ENCODE measurements at places on chromosomes 13 and 19. TPM values are rescaled to one million over a fixed set of nuclear protein-coding genes. Genes with fewer than 3 reads are reported as not detected.

DNA sequence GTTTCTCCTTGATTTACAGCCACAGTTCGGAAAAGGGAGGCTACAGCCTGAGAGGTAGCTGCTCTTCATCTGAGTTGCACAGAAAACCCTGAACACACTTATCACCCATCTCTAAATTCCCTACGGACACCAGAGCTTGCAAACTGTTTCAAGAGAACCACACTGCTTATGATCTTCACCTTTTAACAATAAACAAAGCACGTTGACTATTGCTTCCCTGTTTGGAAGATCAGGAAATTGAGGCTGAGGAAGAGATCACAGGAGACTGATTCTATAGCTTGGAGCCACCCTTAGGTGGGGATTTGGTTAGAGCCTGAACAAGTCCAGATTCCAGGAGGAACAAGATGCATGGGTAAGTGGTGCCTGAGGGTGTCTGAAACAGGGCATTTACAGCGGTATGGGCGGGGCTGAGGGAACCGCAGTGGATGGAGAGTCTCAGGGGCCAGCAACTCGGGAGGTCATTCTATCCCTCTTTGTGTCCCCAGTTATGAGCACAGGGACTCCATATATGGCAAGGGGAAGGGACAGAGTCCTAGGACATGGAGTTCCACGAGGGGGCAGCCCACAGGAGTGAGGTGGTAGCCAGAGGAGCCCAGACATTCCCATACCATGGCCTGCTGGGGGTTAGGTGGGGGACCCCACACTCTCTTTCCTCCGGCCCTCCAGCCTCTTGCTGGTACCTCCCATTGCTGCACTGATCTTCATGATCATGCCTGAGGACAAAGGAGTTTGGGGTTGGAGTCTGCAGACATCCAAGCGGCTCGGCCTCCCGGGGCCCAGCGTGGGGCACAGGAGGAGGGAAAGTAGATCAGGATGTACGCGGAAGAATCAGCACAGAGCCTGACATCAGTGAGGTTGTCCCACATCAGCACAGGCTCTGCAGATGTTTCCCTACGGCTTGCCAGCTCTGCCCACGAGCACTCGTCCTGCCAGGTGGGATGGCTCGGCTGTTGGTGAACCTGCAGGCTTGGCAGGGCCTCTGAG is 162.3 kb upstream of the ZNF536 start:
- DNase-seq = no peak

ASF1B gene
- polyA plus RNA-seq = 9.2 TPM

DNA sequence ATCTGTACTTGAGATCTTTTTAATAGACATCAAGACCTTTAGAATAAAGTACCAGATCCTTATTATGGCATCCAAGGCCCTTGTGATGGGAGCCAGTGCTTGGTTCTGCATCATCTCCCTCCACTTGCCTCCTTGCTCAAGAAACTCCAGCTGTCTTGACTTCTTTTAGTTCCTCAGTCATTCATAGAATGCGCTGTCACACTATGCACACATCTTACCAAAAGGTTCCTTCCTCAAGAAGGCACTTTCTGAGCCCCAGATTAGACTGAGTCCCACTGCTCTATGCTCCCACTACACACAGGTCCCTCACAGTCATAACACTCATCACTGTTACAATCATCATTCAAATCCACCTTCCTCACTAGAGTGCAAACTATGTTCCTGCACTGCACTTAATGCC is 57.8 kb upstream of the ITM2B start:
- DNase-seq = no peak

- DNase-seq = no peak
Observed at GRCh38 chr13:28958018-28958417, 137.9 kb downstream of the MTUS2 start.

ACOD1 gene
- not detected for polyA plus RNA-seq

TSHZ3 gene
- polyA plus RNA-seq = 3.3 TPM

ZNF256 gene
- 0.31 TPM for polyA plus RNA-seq

DNA sequence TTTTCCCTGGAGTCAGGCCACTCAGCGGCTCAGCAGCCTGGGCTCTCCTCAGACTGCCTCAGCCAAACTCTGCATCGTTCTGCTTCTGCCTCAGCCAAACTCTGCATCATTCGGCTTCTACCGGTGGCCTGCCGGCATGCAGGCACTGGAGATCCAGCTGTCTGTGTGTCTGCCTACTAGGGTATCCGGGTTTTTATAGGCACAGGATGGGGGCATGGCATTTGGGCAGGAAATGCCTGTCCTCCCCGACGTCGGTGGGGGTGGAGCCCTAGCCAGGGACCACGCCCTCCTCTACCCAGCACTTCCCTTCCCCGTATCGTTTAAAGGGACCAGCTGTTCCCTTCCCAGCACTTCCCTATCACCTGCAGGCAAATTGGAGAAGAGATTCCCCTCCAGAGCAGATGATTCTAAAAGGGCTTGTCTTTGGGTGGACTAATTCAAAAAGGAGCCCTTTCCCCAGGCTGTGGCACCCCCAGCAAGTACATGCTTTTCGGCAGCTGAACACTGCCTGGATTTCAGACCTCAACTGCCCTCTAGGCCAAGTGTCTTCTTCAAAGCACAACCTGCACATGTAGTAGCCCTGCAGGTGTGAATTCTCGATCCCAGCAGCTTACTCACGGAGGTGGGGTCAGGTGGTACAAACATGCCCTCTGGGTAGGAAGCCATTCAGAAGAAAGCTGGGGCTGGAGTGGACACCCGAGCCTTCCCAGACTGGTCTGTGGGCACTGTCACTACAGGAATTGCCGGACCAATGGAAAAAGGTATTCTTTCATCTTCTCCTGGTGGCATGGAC is 25.4 kb upstream of the GPR12 start:
- DNase-seq = no peak

SCN1B gene
- polyA plus RNA-seq = 0.08 TPM

GRCh38 chr13:104773775-104774174 is 1707.6 kb upstream of the SLC10A2 start:
- DNase-seq = no peak

APOC1 gene
- polyA plus RNA-seq = not detected

DNA sequence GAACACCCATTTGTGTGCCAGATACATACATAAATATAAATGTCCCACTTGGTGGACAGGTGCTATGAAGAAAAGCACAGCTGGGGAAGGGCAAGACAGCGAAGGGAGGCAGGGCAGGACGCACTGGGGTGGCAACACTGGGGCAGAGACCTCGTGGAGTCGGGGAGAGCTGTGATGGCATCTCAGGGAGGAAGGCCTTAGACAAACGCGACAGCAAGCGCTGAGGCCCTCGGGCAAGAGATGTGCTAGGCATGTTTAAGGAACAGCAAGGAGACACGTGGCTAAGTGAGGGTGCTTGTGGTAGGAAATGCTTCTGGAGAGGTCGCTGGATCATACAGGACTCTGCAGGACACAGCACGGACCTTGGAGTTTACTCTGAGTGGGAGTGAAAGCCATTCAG is 23.3 kb upstream of the CCNP start:
- DNase-seq = no peak

ETFB gene
- polyA plus RNA-seq = 63.0 TPM

GRCh38 chr13:98874029-98874397 is 103.9 kb downstream of the DOCK9 start:
- DNase-seq = no peak

DNA sequence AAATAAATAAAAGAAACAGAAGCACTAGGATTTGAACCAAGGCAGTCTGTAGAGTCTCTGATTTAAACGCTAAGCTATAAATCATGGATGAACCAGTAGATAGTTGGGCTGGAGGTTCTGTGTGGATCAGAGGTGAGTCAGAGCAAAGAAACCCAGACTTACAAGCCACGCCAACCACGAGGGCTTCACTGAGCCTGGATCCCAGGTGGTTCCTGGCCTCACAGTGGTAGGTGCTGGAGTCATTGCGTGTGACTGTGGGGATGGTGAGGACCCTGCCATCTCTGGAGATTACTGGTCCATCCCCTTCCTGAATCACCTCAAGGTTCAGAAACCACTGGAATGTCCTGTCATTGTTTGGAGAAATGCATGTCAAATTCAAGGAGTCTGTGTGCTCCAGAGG is 19.3 kb upstream of the CEACAM20 start:
- no peak for DNase-seq

DNA sequence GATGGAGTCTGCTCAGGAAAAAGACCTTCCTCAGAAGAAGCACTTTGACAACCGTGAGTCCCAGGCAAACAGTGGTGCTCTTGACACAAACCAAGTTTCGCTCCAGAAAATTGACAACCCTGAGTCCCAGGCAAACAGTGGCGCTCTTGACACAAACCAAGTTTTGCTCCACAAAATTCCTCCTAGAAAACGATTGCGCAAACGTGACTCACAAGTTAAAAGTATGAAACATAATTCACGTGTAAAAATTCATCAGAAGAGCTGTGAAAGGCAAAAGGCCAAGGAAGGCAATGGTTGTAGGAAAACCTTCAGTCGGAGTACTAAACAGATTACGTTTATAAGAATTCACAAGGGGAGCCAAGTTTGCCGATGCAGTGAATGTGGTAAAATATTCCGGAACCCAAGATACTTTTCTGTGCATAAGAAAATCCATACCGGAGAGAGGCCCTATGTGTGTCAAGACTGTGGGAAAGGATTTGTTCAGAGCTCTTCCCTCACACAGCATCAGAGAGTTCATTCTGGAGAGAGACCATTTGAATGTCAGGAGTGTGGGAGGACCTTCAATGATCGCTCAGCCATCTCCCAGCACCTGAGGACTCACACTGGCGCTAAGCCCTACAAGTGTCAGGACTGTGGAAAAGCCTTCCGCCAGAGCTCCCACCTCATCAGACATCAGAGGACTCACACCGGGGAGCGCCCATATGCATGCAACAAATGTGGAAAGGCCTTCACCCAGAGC is 16.2 kb upstream of the ZNF544 start:
- DNase-seq = no peak

DNA sequence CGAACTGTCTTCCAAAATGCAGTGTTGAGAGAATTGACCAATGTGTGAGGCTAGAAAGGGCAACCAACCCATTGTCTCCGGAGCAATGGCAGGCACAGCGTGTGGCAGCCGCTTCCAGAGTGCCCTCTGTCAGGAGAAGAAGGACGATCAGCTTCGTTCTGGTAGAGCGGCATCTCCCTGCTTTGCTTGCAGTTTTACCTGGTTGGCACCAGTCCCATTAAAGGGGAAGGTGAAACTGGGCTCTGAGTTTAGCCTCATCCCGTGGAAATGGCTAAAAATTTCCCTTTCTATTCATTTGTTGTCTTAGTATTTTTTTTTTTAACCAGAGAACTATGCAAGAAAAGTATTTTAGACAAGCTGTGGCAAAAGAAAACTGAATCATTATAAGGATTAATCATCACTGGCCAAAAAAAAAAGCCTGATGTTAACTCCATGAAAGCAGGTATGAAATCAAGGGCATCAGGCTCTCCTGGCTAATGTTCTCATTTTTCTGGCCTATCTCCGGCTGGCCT is 81.5 kb upstream of the SLC7A1 start:
- DNase-seq = no peak

DNA sequence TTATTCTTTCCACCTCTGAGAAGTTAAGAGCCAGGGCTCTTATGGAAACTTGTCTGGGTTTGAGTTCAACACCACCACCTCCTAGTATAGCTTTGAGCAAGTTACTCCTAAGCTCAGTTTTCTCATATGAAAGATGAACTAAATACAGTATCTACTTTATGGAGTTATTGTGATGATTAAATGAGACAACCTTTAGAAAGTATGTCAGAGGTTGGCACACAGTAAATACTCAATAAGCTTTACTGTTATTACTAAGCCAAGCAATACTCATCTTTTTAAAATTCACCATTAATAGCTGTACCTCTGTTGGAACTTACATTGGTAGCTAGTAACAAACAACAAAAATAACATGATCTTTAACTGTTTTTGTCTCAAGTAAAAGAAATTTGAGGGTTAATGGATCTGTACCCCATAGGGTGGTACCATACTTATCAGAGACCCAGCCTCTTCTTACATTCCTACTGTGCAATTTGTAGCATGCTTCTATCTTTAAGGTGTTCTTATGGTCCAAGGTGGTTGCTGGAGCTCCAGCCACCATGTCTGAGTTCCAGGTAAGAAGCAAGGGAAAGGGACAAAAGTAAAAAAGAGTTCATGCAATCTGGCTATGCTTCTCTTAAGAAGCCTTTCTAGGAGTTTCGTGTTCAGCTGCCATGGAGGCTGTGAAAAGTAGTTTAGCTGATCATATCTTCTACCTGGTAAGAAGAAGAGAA is 24.1 kb upstream of the NDFIP2 start:
- no peak for DNase-seq

GRCh38 chr13:77492982-77493381 is 42.5 kb upstream of the SCEL start:
- no peak for DNase-seq

- DNase-seq = peak; percentile 34
Observed at GRCh38 chr19:45591004-45591637, 6.5 kb upstream of the OPA3 start.

CEACAM7 gene
- not detected for polyA plus RNA-seq

DNA sequence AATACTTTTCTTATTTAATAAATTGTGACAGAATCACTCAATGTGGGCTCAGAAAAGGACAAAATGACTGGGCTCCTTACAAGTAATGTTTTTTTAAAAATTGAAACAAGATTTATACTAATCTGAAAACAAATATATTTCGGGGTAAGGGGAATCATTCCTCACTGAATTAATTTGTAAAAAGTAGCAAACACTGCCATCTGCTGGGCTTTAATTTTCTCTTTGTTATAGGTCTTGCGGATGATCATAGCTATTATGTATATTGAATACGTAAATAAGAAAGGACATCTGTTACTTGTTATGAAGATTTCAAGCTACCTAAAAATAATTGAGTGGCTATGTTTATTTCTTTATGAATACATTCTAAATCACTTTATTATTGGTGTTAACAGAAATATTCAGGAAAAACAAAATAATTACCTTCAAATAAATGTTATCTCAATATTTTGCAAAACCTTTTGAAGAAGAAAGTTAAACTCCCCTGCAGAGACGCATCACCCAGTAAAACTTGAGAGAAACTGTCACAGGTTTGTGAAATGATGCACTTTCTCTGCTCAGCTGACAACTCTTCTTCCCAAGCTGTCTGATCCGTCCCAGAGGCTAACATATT is 17.8 kb upstream of the ENOX1 start:
- DNase-seq = peak; percentile 22

GRCh38 chr13:26605845-26606244 is 48.4 kb downstream of the WASF3 start:
- no peak for DNase-seq

- no peak for DNase-seq
Observed at GRCh38 chr13:26011996-26012821, 39.6 kb downstream of the SHISA2 start.

GRCh38 chr19:57103573-57104277 is 16.1 kb upstream of the USP29 start:
- DNase-seq = peak; percentile 12

DNA sequence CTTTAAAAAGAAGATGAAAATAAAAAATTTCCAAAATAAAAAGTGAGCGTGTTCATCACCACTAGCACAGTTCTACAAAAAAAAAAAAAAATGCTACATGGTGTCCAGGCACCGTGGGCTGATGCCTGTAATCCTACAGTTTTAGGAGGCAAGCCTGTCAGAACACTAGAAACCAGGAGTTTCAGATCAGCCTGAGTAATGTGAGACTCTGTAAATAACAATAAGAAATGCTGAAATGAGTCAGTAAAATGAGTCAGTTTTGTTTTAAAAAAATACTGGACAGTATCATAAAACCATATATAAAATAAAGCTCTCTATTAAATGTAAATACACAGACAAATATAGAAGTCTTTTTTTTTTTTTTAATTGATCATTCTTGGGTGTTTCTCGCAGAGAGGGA is 30.0 kb downstream of the ZNF91 start:
- DNase-seq = no peak

VSTM2B gene
- polyA plus RNA-seq = not detected

- no peak for DNase-seq
Observed at GRCh38 chr19:45960595-45961235, 12.9 kb downstream of the NOVA2 start.

- no peak for DNase-seq
Observed at GRCh38 chr19:3039641-3040077, 10.6 kb upstream of the TLE2 start.

GRCh38 chr19:28239270-28239669 is 973.7 kb downstream of the UQCRFS1 start:
- no peak for DNase-seq

Measured in CD14-positive monocyte (primary cell).